ENCODE measurements at places on chromosomes 7 and 10.

GRCh38 chr10:79418274-79418673 lies 27.1 kb downstream of the ZCCHC24 start:
- DNase-seq = no peak

DNA sequence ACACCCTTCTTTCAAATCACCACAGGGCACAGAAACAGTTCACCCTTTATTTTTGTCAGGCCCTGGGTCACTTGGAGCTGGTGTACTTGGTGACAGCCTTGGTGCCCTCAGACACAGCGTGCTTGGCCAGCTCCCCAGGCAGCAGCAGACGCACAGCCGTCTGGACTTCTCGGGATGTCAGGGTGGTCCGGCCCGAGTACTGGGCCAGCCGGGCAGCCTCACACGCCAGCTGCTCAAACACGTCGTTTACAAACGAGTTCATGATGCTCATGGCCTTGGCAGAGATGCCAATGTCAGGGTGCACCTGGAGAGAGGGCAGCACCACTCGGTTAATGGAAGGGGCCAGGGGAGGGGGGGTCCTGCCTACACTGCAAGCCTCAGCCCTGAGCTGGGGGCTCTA lies 2.5 kb downstream of the H2BK1 start:
- DNase-seq = no peak

DNA sequence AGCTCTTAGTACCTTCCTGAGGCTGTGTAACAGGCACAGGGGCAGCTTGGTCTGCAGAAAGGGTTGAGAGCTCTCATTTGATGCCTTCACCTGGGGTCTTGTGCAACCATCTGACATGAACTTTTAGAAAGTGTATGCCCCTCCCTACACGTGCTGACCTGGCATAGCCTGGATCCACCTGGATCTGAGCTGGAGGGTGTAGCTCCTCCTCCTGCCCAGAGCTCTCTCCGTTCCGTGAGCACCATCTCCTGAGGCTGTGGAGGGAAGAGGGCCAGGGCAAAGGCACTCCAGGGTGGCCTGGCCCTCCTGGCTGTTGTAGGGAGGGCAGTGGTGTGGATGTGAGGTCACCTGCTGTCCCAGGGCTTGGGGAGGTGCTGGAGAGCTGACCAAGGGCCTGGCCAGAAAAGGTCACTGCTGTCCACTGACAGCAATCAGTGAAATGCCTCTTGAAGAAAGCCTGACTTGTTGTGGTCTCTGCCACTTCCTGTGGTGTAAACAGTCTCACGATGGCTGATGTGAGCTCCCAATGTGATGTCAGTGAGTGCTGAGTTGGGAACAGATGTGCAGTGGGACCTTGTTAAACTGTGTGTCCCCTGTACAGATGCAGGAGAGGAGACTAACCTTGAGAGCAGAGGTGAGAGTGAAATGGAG lies 23.0 kb downstream of the AMZ1 start:
- no peak for DNase-seq

- DNase-seq = no peak
Observed at GRCh38 chr7:109552017-109552416, 982.3 kb downstream of the DNAJB9 start.

DNA sequence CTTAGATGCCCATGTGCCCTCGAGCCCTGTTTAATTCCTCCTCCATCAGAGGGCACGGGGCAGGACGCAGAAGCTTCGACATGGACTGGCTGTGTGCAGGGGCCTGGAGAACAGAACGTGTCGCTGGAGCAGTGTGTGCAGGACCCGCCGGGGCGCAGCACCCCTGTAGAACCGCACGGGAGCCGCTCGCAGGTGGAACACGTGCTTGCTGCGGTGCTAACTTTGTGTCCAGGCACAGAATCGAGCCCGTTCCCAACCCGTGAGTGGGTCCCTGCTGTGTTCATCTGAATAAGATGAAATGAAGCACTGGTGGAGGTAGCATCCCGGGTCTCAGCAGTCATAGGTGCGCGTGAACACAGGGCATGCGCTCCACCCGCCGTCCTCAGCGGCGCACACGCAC lies 116.9 kb downstream of the WDR37 start:
- no peak for DNase-seq

DNA sequence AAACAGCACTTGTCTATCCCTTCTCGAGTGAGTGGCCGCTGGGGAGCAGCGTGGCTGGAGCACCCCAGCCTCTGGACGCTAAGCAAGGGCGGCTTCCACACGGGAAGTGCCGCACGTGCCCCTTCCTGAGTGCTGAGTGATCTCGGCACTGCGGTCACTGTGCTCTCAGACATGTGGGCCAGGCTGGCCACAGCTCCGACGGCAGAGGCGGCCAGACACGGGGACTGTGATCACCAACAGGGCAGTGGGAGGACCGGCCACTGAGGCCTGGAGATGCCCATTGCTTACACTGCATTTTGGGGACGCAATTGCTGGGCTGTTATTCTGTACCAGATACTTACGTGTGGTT lies 7.0 kb downstream of the ECHS1 start:
- DNase-seq = no peak

DNA sequence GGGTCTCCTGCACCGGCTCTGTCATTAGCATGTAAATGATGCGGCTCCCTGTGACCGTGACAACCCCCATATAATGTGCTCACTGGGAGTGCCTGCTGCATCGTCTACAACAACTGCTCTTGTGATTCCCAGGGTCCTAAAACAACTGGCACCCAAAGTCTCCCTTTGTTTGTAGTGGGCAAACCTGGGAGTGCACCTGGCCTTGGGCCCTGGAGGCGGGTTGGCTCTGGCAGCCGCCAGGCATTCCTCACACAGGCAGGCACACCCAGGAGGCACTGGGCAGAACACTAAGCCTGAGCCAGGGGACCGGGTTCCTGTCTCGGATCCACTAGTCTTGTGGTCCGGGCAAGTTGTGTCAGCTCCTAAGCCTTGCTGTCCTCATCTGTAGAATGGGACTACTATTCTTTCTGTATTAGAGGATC lies 115.5 kb upstream of the GPR26 start:
- DNase-seq = no peak

Measured in NCI-H2227 treated with DMSO at 0.1 percent for 48 hours (cell line).